ENCODE measurements at places on chromosomes 13 and 19.

DNA sequence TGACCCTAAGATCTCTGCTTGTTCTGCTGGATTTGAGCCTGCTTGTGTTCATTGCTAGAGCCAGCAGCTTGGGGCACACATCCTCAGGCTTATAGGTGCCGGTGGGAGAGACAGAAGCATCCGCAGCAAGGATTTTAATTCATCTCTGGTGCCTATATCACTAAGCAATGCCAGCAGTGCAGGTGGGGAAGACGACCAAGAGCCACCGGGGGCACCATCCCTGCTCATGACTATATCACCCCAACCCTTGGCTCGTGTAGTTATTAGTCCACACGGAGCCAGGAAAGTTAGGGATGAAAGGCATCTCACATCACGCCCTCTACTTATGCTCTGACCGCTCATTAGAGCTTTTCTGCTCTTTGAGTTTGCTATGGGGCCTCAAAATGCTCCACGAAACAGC, 298.2 kb downstream of the DCLK1 start:
- DNase-seq: no peak

- no peak for DNase-seq
These were observed 6.2 kb upstream of the MRI1 start for GRCh38 chr19:13757805-13758772.

- DNase-seq: no peak
These were observed 26.7 kb downstream of the KCTD15 start for GRCh38 chr19:33823341-33823740.

DNA sequence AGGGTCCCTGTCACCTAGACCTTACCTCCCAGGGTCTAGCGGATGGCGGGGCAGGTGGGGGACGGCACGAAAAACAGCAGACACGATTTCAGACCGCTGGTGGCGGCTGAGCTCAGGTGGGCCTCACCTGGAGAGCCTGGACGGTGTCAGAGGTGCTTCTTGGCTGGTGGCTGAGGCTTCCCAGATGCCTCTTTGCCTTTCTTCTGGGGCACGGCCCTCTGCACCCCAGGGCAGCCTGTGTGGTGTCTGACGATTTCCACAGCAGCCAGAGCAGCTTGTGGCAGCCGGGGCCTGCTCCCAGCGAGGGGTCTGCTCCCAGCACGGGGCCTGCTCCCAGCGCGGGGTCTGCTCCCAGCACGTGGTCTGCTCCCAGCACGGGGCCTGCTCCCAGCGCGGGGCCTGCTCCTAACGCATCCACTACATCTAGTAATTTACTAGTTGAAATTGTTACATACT, 66.7 kb downstream of the ATP11A start:
- no peak for DNase-seq

- DNase-seq: no peak
These were observed 1.1 kb upstream of the PRKCG start for GRCh38 chr19:53880711-53881481.

Measured in stimulated activated CD4-positive, alpha-beta T cell treated with anti-CD3 and anti-CD28 coated beads, Interleukin-12 subunit alpha, Interleukin-12 subunit beta, amount 100 ng/mL, for 4 hours (primary cell).